CD4-positive, alpha-beta T cell treated with Interleukin-4 for 1 hour (primary cell): ENCODE measurements at places on chromosomes 2 and 18.

- DNase-seq = no peak
Measured at GRCh38 chr18:57427429-57428201, 7.6 kb upstream of the ONECUT2 start.

DNA sequence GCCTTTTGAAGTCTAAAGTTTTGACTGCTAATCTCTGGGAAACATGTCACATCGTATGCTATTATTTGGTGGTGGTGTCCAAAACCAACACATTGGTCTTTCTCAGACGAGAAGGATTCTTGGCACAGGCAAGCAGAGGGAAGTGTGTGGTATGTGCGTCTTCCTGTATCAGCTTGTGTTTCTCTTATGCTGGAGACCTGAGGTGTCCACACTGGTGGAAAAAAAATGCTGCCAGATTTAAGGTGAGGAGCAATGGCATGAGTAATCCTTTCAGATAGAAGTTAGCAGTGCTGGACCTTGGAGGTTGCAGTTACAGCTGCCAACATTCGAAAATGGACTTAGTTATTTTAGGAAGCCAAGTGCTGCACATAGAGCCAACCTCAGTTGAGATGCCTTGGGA is 11.7 kb upstream of the FHL2 start:
- no peak for DNase-seq

DNA sequence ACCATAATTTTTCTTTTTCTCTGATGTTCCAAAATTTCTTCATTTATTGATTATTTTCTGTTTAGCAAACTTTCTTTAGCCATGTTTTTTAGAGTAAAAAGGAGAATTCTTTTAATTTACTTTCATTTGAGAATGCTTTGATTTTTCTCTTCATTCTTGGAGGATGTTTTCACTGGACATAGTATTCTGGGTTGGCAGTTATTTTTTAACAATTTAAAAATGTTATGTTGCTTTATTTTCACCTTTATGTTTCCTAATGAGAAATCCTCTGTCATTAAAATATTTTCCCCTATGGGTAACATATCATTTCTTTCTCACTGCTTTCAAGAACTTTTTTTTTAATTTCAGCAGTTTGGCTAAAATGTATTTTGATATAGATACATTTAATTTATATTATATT is 631.4 kb upstream of the CDH2 start:
- DNase-seq = no peak

DNA sequence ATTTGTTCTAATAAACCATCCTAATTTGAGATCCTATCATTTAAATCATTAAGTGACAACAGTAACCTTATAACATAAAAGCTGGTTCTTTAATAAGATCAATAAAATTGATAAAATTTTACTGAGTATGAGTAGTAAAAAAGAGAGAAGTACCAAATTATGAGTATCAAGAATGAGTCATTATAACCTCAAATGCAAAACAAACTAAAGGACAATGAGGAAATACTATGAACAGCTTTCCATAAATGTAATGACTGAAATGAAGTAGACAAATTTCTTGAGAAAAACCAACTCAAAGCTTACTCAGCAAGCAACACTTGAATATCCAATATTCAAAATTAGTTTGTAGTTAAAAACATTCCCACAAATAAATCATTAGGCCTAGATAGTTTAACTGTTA is 433.0 kb downstream of the ZEB2 start:
- no peak for DNase-seq

DNA sequence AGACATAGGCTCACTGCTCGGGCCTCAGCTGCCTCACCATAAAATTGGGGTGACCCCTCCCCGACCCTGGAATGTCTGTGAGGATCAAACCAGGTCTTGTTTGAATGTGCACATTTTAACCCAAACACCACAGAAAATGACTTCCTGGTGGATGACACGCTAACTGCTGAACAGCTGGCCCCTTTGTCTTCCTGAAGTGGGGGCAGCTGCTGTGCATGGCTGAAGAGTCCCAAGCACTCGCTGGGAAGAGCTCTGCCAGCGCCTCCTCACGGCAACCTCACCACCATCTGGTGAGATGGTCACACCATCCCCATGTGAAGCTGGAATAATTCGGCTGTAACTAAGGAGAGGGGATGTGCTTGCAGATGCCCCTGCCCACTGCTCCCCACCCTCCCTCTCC is 34.0 kb downstream of the AQP12A start:
- DNase-seq = no peak

GRCh38 chr18:62665188-62665587 is 50.2 kb upstream of the PHLPP1 start:
- no peak for DNase-seq

- no peak for DNase-seq
Measured at GRCh38 chr2:195413422-195413821, 243.6 kb upstream of the SLC39A10 start.

DNA sequence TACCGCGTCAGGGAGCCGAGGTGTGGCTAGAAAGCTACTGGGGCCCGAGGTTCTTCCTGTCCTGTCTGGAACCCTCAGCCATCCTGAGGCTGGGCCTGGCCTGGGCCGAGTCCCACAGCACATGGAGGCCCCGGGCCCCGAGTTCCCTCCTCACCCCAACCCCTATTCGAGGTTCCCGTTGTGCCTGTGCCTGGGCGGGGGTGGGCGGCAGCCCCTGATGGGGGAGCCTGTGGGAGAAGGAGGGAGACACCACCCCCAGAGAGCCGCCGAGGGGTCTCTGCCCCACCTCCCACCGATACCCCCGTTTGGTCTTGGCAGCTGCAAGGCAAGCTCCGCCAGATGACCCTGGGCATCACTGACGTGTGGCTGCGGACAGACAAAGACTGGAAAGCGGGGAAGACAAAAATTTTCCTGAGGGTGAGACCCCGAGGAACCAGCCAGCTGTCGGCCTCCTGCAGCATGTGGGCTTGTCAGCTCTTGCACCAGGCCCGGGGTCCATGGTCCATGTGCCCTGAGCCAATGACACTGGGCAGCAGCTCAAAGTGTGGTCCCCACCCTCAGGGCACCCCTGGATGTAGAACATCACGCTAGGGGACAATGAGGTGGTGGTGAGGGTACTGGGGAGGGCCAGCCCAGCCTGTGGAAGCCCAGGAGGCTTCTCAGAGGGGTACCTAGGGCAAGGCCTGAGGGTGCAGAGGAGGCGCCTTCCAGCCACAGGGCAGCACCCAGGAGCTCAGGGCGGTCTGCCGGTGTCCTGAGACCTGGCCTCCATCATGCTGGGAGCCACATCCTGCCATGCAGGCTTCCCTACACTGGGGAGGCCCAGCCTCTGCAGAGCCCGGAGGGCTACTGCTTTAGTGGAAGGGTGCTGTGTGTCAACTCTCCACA is 52.5 kb upstream of the GPR17 start:
- DNase-seq = no peak
